ENCODE measurements at places on chromosomes 11 and 22.

GRCh38 chr11:67277231-67277961, 11.1 kb downstream of the GRK2 start:
- H3K36me3 ChIP-seq = no peaks in the 10 kb centered on the region
- H3K4me3 ChIP-seq = peak overlapping the region; percentile 41
- peaks cover 88% of the 10 kb centered on the region for H3K4me1 ChIP-seq
- peak overlapping the region; percentile 98 for H3K27ac ChIP-seq

DNA sequence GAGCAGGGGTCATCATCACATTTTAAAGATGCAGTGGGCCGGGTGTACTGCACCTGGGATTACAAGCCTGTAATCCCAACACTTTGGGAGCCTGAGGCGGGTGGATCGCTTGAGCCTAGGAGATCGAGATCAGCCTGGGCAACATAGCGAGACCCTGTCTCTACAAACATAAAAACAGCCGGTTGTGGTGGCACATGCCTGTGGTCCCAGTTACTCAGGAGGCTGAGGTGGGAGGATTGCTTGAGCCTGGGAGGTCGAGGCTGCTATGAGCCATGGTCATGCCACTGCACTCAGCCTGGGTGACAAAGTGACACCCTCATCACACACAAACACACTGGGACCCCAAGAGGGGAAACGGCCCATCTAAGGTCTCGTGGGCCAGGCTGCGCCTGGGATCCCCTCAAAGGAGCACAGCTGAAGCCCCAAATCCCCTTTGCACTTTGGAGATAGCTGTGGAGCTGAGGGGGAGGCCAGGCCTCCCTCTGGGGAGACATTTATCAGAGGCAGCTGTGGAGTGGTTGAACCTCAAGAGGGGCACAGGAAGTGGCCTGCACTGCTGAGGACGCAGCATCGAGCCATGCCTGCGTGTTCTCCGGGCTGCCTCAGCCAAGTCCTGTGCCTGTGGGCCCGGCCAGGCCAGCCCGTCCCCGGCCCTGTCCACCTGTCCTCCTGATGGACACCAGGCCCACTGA, 27.5 kb downstream of the OSBPL5 start:
- H3K27me3 ChIP-seq = no peaks in the 10 kb centered on the region
- H3K4me1 ChIP-seq = peaks cover 20% of the 10 kb centered on the region
- H3K36me3 ChIP-seq = no peaks in the 10 kb centered on the region
- DNase-seq = no peak
- H3K4me3 ChIP-seq = no peak overlapping the region

- H3K36me3 ChIP-seq = peaks cover 19% of the 10 kb centered on the region
- no peak overlapping the region for H3K4me3 ChIP-seq
- no peaks in the 10 kb centered on the region for H3K27me3 ChIP-seq
- H3K27ac ChIP-seq = no peak overlapping the region
Measured at GRCh38 chr22:20792966-20793728, 19.2 kb downstream of the SERPIND1 start.

GRCh38 chr11:122179961-122180834, 64.2 kb upstream of the BLID start:
- H3K27me3 ChIP-seq = no peaks in the 10 kb centered on the region
- peak overlapping the region; percentile 67 for H3K27ac ChIP-seq
- DNase-seq = no peak

GRCh38 chr11:45669956-45670355, 4.5 kb upstream of the CHST1 start:
- no peak for DNase-seq
- no peaks in the 10 kb centered on the region for H3K27me3 ChIP-seq
- no peaks in the 10 kb centered on the region for H3K36me3 ChIP-seq
- no peak overlapping the region for H3K4me3 ChIP-seq

GRCh38 chr11:130157840-130158239, 1.7 kb upstream of the ST14 start:
- DNase-seq = no peak
- no peaks in the 10 kb centered on the region for H3K4me1 ChIP-seq
- H3K36me3 ChIP-seq = no peaks in the 10 kb centered on the region
- H3K27me3 ChIP-seq = peaks cover 34% of the 10 kb centered on the region
- no peak overlapping the region for H3K27ac ChIP-seq
- no peak overlapping the region for H3K4me3 ChIP-seq

DNA sequence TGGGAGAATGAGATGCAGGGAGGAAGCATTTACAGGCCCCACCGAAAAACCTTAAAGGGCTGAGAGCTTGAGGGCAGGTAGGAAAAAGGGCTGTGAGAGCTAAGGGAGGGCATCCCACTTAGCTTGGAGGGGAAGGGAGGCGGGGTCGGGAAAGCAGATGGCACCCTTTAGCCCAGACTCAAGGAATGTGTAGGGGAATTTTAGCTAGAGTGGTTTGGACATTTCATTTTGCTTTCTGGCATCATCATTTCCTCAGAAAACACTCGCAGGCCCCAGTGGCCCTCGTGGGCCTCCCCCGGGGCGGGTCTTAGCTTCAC, 846 bp upstream of the STIM1 start:
- peak overlapping the region; percentile 99 for H3K27ac ChIP-seq
- H3K36me3 ChIP-seq = no peaks in the 10 kb centered on the region
- peaks cover 36% of the 10 kb centered on the region for H3K4me1 ChIP-seq
- H3K4me3 ChIP-seq = no peak overlapping the region
- DNase-seq = no peak
- no peaks in the 10 kb centered on the region for H3K27me3 ChIP-seq

DNA sequence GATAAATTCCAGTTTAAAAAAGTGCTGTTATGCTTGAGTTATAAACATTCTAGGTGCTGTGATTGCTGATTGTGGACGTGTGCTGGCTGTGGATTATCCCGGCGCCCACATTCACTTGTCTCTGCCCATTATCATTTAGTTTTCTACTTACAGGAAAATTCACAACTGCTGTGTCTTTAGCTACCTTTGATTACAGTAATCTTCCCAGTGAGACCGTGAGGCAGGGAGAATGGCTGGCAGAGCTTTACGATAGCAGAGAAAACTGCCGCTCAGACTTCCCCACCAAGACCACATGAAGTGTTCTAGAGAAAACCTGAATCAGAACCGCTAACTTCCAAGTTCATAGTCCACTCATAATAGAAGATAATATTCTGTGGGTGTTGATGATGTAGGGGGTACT, 34.6 kb upstream of the NELL1 start:
- H3K27ac ChIP-seq = no peak overlapping the region
- H3K27me3 ChIP-seq = no peaks in the 10 kb centered on the region
- no peaks in the 10 kb centered on the region for H3K4me1 ChIP-seq
- no peak for DNase-seq
- no peaks in the 10 kb centered on the region for H3K36me3 ChIP-seq
- H3K4me3 ChIP-seq = no peak overlapping the region

- no peak overlapping the region for H3K27ac ChIP-seq
- no peaks in the 10 kb centered on the region for H3K27me3 ChIP-seq
- DNase-seq = no peak
- no peaks in the 10 kb centered on the region for H3K36me3 ChIP-seq
Measured at GRCh38 chr22:43504068-43504467, 92.3 kb downstream of the MPPED1 start.
